GM18507 (cell line): ENCODE measurements at places on chromosomes 1 and 21.

GRCh38 chr1:169048043-169048442 is 58.4 kb upstream of the ATP1B1 start:
- DNase-seq: no peak

DNA sequence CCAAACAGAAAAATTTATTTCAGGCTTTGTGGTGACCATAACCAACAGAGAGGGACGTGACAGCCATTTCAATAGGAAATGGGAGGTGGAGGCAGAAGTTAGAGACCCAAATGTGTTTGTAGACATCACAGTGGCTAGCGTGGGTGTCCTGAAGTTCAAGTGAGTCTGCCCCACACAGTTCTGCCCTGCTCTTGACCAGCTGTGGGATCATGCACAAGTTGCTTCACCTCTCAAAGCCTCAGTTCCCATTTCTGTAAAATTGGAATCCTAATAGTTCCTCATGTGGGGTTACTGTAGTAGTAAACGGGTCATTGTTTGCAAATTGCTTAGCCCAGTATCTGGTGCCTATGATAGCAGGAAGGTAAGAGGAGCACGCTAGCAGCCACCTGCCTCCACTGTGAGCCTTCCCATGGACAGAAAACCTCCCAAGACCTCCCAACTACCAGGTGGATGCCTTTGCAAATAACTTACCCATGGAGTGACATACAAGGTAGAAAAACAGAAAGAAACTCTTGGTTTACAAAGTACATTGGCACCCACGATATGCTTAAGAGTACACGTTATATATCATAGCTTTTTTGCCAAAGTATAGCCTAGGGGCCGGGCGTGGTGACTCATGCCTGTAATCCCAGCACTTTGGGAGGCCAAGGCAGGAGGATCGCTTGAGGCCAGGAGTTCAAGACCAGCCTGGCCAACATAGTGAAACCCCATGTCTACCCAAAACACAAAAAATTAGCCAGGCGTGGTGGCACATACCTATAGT is 29.1 kb downstream of the FHAD1 start:
- DNase-seq: no peak

DNA sequence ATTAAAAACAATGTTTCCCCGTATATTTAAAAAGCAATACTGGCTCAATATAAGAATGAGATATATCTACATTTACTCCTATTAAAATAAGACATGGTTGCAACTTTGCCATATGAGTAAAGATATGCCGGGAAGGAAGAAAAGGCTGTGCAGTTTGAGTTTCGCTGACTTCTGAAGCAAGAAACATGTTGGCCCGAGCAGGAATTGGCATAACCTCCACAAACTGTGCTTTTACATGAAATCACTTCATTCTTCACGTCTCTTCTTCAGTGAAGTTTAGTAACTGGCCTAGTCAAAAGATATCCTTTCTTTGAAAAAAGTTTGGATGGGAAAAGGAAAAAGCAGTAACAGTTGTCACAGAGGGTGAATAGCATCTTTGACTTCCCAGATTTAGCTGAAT is 342.0 kb downstream of the PBX1 start:
- no peak for DNase-seq

DNA sequence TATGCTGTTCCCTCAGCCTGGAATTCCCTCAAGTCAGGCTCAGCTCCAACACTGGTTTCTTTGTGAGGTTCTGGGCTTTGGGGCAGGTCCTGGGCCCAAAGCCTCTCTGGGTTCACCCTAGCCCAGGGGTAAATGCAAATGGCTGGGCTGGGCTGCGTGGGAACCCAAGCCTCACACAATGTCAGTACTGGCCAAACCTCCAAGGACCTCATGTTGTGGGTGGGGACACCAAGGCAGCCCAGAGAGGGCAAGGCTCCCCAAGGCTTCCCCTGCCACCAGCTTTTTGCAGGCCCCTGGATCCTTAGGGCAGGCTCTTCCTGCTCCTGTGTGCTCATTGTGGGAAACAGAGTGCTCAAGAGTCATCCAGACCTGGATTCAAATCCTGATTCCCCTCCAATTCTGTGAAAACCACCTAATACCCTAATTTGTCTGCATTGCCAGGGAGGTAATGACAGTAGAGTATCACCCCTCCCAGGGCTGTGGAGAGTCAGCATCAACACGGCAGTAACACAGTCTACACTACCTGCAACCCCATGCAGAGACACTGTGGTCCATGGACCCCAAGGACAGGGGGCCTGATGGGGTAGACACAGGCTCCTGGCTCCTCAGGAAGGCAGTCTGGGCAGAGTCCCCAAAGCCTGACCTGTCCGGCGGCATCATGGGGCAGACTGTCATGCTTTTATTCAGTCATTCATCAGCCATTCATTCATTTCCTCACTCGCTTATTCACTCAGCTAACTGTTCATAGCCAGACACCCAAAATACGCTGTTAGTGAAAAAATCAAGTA is 85.7 kb downstream of the DMRTB1 start:
- DNase-seq: no peak

DNA sequence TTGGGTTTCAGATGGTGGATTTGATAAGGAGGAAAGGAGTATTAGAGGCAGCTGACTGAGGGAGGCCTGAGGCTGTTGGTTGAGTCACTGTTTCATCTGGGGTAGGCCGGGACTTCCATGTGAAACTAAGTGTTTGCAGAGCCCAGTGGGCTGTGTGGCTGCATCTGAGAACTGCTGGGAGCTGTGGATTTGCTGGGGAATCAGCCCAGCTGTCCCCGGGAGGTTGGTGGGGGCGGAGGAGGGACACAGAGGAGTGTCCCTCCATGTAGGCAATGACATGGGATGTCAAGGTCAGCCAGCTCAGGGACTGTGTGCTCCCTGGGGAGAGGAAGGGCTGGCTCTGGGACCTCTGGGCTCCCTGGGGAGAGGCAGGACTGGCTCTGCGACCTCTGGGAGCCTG is 36.4 kb downstream of the SLC2A7 start:
- no peak for DNase-seq

DNA sequence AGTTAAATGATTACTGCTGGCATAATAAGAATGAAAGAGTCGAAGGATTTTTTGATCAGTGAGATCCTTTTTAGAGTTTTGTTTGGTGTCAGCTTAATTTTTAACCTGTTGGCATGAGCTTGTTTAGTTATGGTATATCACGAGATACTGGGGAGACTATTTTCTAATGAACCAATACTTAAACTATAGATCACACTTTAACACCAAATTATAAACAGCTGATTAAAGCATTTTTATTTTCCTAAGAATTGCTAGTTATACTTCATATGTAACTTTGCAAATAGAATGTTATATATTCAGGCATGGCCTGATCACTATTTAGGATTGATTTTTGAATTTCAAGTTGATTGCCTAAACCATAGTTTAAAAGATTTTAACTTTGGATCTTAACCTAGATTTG is 6.0 kb downstream of the DDX20 start:
- no peak for DNase-seq

- DNase-seq: no peak
Measured at GRCh38 chr1:203199816-203200571, 13.5 kb upstream of the CHI3L1 start.

GRCh38 chr1:43441894-43442637 is 11.7 kb downstream of the HYI start:
- no peak for DNase-seq

DNA sequence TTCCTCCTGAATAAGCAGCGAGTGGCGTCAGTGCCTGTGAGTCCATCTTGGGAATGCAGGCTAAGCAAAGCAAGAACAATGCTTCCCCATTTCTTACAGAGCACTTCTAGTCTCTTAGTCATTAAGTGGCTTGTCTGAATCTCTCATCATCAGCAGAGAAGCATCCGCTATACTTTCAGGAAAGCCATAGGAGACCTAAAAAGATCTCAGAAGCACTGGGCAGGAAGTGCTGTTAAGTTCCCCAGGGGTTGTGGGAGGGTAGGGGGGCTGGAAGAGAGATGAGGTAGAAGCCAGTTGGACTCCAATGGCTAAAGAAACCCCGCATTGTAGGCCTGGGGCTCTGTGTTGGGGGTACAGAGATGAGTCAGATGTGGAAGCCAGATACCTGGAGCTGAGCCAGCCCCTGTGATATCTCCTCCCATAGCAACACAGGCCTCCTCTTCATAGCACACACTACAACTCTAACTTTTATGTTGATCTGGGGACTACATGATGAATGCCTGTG is 44.9 kb downstream of the SYT6 start:
- peak; percentile 44 for DNase-seq

DNA sequence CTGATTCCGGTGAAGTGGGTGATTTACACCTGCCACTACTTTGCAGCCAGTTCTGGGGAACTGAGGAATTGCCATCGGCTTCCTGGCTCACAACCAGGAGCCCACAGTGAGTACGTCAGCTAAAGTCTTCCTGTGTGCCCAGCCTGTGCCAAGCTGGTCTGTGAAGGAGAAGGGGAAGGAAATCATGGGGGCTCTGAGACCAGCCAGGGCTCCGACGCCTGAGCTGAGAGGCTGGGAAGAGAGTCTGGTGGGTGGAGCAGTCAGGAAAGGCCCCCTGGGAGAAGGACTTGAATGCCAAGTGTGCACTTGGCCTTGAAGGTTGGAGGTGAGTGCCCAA is 1.2 kb downstream of the LURAP1 start:
- DNase-seq: no peak

DNA sequence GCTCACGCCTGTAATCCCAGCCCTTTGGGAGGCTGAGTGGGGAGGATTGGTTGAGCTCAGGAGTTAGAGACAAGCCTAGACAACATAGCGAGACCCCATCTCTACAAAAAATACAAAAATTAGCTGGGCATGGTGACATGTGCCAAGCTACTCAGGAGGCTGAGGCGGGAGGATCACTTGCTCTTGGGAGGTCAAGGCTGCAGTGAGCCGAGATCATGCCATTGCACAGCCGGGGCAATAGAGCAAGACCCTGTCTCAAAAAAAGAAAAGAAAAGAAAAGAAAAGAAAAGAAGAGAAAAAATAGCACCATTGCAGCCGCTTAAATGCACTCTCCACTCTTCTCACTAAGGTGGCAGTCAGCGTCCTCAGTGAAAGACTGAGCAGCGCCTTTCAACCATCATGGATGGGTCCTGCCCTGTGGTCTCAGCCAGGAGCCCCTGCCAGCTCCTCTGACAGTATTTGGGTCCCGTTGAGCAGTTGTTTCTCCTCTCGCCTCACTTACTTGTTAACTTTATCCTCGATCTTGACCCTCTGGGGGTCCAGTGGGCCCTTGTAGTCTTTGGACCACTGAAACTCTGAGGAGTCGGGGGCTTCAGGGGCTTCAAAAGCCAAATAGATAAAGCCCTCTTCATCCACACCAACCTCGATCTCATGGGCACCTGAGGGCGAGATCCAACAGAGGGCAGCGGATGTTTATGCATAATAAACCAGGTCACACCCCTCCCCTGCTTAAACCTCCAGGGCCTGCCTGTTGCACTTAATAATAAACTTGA is 36.9 kb downstream of the MYOM3 start:
- DNase-seq: no peak

- no peak for DNase-seq
Measured at GRCh38 chr1:232891071-232891470, 59.3 kb upstream of the NTPCR start.

GRCh38 chr1:16905110-16905867 is 9.5 kb downstream of the RNU1-2 start:
- no peak for DNase-seq
